ENCODE measurements at places on chromosomes 1 and 21.

- no peak for DNase-seq
Observed at GRCh38 chr21:33852485-33852884, 63.1 kb downstream of the ATP5PO start.

DNA sequence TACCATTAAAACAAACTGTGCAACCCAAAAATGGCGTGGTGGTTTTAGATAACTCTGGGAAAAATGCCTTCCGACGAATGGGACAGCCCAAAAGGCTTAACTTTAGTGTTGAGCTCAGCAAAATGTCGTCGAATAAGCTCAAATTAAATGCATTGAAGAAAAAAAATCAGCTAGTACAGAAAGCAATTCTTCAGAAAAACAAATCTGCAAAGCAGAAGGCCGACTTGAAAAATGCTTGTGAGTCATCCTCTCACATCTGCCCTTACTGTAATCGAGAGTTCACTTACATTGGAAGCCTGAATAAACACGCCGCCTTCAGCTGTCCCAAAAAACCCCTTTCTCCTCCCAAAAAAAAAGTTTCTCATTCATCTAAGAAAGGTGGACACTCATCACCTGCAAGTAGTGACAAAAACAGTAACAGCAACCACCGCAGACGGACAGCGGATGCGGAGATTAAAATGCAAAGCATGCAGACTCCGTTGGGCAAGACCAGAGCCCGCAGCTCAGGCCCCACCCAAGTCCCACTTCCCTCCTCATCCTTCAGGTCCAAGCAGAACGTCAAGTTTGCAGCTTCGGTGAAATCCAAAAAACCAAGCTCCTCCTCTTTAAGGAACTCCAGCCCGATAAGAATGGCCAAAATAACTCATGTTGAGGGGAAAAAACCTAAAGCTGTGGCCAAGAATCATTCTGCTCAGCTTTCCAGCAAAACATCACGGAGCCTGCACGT lies 82.1 kb downstream of the PRDM2 start:
- no peak for DNase-seq

- DNase-seq, result no peak
Observed at GRCh38 chr21:29316029-29316742, 17.5 kb downstream of the BACH1 start.

- no peak for DNase-seq
Observed at GRCh38 chr1:89566761-89567174, 42.1 kb downstream of the LRRC8B start.
